ENCODE measurements at places on chromosomes 2 and 18. TPM values are rescaled to one million over a fixed set of nuclear protein-coding genes. Genes with fewer than 3 reads are reported as not detected.

The GRHL1 gene
- 2.3 TPM for total RNA-seq

The MZT2A gene
- total RNA-seq = 72.3 TPM

GRCh38 chr2:196143730-196144131 is 27.6 kb downstream of the STK17B start:
- no peak for DNase-seq

- no peak for DNase-seq
These were observed 81.0 kb upstream of the EPAS1 start for GRCh38 chr2:46216213-46216612.

DNA sequence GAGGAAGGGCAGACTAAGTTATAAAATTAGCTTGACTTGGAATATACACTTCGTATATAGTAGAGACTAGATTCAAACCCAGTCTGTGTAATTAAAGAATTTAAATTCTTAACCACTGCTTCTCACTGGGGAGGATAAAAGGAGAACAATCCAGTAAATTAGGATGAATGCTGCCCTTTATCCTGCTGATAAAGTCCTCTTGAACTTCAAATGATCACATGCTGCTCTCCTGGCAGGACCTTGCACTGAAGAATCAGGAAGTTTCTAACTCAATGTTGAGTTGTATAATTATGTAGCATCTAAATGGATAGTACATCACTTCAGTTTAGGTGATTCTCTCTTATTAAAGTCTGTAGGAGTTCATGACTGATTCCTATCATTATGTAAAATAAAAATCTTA is 1179.7 kb downstream of the DSC3 start:
- DNase-seq = no peak

GRCh38 chr2:189150033-189150432 is 29.5 kb downstream of the COL5A2 start:
- DNase-seq = no peak

DNA sequence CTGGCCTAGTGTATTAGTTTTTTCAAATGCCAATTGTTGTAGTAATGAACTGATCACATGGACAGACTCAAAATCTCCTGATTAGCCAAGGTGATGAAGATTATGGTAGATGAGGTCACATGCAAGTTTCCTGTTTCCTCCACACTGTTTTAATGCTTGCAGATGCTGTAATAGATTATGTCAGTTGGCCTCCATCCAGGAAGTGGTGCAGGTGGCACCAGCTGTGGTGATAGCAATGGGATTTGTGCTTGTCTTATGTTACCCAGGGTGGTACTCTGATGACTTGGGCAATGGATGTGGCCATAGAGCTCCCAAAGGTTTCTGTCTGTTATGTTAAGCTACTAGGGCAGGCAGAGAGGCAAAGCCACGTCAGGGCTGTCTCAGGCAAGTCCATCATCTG is 332.9 kb upstream of the DDX18 start:
- no peak for DNase-seq

- DNase-seq = no peak
These were observed 8.8 kb upstream of the NAB1 start for GRCh38 chr2:190640117-190640516.

Measured in left colon (tissue), 2 donors.